CD8-positive, alpha-beta memory T cell (primary cell): ENCODE measurements at places on chromosomes 5 and 9.
A peak's percentile ranks its signal among the peaks of the same experiment; 100 is the strongest.

DNA sequence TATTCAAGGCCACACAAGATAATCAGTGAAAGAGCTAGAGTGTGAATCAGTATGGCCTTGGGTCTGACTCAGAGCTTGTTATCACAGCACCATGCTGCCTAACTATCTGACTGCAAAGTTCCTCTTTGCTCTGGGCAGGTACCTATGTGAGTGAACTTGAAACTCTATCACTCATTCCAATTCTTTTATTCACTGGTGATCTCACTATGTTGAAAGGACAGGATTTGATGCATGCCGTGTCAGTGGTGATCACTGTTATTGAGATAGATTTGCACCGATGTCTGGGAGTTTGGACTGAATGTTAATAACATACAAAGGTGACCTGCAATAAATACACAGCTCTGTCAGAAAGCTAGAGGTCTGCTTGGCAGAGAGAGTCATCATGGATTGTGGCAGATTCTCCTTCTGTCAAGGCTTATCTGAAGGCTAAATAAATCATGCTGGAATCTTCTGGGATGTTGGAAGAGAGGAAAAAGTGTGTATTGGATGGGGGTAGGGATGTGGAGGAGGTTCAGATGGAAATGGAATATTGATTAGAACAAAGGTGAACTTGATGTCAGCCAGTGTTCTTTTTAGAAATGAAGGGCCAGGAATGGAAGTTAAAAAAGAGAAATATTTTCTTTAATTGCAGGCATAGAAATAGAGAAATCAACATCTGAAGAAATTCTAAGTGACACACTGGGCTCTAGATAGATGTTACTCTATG, 91.8 kb upstream of the TNC start:
- H3K27ac ChIP-seq: no peak overlapping the region
- no peaks in the 10 kb centered on the region for H3K36me3 ChIP-seq
- peaks cover 7% of the 10 kb centered on the region for H3K27me3 ChIP-seq

GRCh38 chr5:91712718-91713117, 329.6 kb upstream of the ARRDC3 start:
- no peaks in the 10 kb centered on the region for H3K36me3 ChIP-seq
- H3K4me3 ChIP-seq: no peak overlapping the region
- H3K27me3 ChIP-seq: no peaks in the 10 kb centered on the region
- DNase-seq: no peak
- no peak overlapping the region for H3K27ac ChIP-seq
- no peaks in the 10 kb centered on the region for H3K4me1 ChIP-seq

DNA sequence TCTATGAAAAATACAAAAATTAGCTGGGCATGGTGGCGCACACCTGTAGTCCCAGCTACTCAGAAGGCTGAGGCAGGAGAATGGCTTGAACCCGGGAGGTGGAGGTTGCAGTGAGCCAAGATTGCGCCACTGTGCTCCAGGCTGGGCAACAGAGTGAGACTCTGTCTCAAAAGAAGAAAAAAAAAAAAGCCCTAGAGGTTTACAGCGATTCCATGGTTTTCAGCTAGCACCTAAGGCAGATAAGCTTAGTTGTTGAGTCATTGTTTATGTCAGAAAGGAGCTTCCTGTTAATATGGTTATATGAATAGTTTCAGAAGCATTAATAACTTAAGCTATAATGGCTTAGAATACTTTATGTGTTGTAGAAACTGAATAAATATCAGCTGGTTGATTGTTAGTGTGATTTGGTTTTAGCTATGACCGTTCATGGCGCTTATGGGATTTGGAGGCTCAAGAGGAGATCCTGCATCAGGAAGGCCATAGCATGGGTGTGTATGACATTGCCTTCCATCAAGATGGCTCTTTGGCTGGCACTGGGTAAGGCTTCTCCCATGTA, 13.0 kb downstream of the RNF183 start:
- no peak overlapping the region for H3K4me3 ChIP-seq
- H3K27ac ChIP-seq: no peak overlapping the region
- peaks cover 54% of the 10 kb centered on the region for H3K36me3 ChIP-seq
- H3K27me3 ChIP-seq: no peaks in the 10 kb centered on the region
- no peak for DNase-seq

DNA sequence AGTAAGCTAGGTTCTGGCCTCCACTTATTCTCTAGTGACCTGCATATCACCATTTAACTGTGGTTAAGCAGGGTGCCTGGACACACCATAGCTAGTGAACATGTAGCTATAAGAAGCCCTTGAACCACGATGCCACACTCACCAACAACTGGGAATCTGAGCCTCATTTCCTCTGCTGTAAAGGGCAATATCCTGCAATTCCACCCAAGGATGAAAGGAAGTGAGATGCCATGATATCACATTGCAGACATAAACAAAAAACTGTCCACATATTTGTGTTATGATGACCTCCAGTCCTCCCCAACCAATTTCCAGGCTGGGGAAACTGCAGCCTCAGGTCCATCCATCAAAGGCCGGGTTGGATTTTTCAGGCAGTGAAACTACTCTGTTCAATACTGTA, 10.4 kb downstream of the TNIP1 start:
- no peak for DNase-seq
- peaks cover 28% of the 10 kb centered on the region for H3K36me3 ChIP-seq
- peaks cover 66% of the 10 kb centered on the region for H3K4me1 ChIP-seq
- no peak overlapping the region for H3K27ac ChIP-seq

GRCh38 chr5:64958757-64959391, 190.1 kb downstream of the CWC27 start:
- DNase-seq: no peak
- H3K4me1 ChIP-seq: no peaks in the 10 kb centered on the region
- H3K27ac ChIP-seq: no peak overlapping the region
- no peak overlapping the region for H3K4me3 ChIP-seq
- H3K36me3 ChIP-seq: no peaks in the 10 kb centered on the region

DNA sequence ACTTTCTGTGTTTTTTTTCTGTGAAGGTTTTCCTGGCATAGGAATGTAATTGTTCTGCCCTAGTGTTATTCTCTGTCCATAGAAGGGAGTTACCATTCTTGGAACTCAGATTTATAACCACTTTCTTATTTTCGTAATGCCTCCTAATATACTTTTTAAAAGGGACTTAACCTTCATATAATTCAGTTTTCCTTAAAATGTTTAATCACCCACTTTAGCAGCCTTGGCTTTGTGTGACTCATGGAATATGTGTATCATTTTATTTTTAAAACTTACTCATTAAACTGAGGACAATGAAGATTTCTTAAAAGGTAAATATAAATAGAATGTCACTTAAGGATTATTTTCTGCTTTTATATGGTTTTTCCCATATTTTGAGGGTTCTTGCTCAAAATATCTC, 50.0 kb downstream of the RAI14 start:
- H3K27ac ChIP-seq: no peak overlapping the region
- peaks cover 3% of the 10 kb centered on the region for H3K27me3 ChIP-seq
- no peaks in the 10 kb centered on the region for H3K36me3 ChIP-seq
- no peak overlapping the region for H3K4me3 ChIP-seq
- no peaks in the 10 kb centered on the region for H3K4me1 ChIP-seq
- DNase-seq: no peak

DNA sequence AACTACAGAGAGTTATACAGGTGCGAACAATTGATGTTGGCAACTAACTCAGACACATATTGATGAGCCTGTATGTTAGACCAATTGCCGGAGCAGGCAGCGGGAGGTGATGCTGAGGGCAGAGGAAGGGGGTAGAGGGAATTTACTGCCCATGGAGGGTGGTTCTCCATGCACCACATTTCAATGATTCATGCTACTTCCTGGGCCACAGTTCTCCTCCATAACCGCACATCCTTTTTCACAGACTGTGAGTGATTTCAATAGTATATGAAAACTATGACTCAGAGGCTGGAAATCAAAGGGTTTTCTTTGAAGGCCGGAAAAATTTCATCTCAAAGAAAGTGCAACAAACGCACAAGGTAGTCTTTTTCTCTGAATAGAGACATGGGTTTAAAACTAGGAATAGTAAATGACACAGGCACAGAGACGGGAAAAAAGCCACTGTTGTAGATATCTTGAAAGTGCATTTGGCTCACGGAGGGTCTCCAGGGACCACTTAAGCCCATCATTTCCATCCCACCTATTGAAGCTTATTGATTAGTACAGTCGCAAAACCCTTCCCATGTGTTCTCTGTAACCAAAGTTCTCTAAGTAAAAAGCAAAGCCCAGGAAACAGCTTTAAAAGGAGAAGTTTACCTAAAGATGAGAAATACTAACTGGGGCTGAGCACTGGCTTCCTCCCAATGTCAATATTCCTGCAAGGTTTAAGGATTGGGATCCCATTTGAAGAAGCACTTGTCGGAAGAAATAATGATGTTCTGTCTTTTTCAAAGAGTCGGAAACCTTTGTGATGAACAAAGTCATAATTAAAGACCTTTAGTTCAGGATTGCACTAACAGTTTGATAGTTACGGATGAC, 28.0 kb upstream of the ADAM19 start:
- H3K27me3 ChIP-seq: no peaks in the 10 kb centered on the region
- H3K4me1 ChIP-seq: peaks cover 41% of the 10 kb centered on the region
- no peaks in the 10 kb centered on the region for H3K36me3 ChIP-seq
- H3K4me3 ChIP-seq: peak overlapping the region; percentile 18
- peak; percentile 8 for DNase-seq
- no peak overlapping the region for H3K27ac ChIP-seq

DNA sequence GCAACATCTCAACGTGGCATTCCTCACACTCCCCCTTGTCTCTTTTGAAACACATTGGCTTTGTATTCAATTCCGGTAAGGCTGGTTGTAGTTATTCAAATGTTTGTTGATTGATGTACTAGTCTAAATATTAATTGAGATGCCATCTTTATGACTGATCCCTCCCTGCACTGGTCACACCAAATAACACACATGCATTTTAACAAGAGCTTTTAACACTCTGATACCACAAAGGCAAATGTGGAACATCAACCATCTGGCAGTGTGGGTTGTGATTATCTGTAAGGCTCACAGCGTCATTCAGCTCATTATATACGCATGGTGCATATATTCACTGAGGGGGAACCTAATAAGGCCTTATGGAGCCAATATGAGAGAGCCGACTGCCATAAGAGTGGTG, 305.0 kb downstream of the TENT4A start:
- no peak overlapping the region for H3K4me3 ChIP-seq
- no peaks in the 10 kb centered on the region for H3K4me1 ChIP-seq
- no peaks in the 10 kb centered on the region for H3K27me3 ChIP-seq

DNA sequence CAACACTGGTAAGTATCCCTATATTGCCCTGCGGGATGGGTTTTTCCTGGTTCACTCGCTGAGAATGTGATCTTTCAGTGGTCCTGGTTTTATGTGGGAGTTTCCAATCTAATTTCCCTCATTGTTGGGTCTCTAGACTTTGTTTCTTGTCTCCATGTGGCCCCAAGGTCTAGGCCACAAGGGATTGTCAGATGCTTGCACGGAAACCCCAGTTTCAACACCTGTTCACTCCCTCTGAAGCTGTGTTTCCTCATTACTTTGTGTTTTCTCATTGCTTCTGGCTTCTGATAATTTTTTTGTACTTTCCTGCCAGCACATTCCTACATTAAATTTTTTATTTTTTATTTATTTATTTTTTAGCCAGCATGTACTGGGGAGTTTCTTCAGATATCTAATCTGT, 191.5 kb downstream of the TTLL11 start:
- H3K4me3 ChIP-seq: no peak overlapping the region
- no peaks in the 10 kb centered on the region for H3K4me1 ChIP-seq
- no peaks in the 10 kb centered on the region for H3K36me3 ChIP-seq
- no peak overlapping the region for H3K27ac ChIP-seq

GRCh38 chr5:150328515-150328914, 25.8 kb upstream of the ARSI start:
- H3K27ac ChIP-seq: no peak overlapping the region
- no peaks in the 10 kb centered on the region for H3K36me3 ChIP-seq
- no peaks in the 10 kb centered on the region for H3K4me1 ChIP-seq
- H3K4me3 ChIP-seq: no peak overlapping the region
- DNase-seq: no peak

DNA sequence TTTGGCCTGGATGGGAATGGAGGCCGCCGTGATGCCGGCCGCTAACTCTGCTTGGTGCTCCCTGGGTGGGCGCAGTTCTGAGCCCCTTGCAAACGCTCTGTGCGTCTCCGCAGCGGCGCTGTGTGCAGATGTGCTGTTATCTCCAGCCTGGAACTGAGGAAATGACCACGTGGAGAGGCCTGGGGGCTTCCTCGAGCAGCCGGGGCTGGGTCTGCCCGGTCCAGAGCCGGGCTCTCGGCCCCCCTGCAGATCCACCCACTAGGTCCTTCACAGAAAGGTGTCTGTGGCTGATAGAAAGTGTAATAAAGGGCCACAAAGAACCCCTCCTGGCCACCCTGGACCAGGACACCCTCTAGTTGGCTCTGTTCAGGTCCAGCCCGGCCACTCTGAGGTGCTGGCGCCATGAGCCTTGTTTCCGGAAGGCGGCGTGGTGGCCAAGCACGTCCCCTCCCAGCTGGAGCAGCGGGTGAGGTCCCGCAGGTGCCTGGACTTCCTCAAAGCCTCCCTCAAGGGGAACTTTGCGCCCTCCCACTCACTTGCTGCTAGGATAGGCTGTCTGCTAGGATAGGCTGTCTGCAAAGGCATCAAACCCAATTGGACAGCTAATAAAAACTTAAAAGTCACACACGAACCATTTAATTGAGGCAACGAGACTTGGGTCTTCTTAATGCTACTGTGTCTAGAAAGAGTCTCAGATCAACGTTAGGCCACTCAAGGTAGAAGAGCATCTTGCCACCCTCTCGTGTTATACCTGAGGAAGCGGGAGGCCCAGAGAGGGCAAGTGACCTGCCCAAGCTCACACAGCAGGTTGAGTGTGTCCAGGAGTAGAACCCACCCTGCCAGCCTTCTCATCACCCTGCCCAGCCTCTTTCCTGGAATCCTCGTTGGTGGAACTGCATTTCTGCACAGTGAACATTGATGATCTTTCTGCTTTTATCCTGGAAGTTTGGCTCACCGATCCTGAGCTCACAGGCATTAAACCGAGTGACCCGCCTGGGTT, 109.3 kb upstream of the FCN2 start:
- H3K27ac ChIP-seq: no peak overlapping the region
- DNase-seq: no peak
- no peaks in the 10 kb centered on the region for H3K4me1 ChIP-seq
- no peaks in the 10 kb centered on the region for H3K27me3 ChIP-seq

- H3K27me3 ChIP-seq: no peaks in the 10 kb centered on the region
- peak within 1 kb of the TSS; percentile 39 for H3K4me3 ChIP-seq
- peaks cover 15% of the 10 kb centered on the region for H3K4me1 ChIP-seq
- no peak within 1 kb of the TSS for H3K27ac ChIP-seq
Measured at GRCh38 chr9:133737774-133738639, at the start of gene SARDH. SARDH (minus strand) TSS chr9:133738352; CDS start chr9:133734173, 4,179 bp downstream.
